ENCODE measurements at places on chromosomes 4 and X. TPM values are rescaled to one million over a fixed set of nuclear protein-coding genes. Genes with fewer than 3 reads are reported as not detected.
A peak's percentile ranks its signal among the peaks of the same experiment; 100 is the strongest.

GRCh38 chrX:2263203-2263602 is 237.6 kb downstream of the DHRSX start:
- H3K27ac ChIP-seq: no peak overlapping the region
- no peaks in the 10 kb centered on the region for H3K27me3 ChIP-seq
- H3K36me3 ChIP-seq: peaks cover 23% of the 10 kb centered on the region
- no peak for DNase-seq
- H3K4me1 ChIP-seq: no peaks in the 10 kb centered on the region
- H3K4me3 ChIP-seq: no peak overlapping the region

GRCh38 chrX:45506149-45506730 is 305.6 kb upstream of the DIPK2B start:
- DNase-seq: no peak
- no peak overlapping the region for H3K4me3 ChIP-seq
- no peaks in the 10 kb centered on the region for H3K36me3 ChIP-seq
- H3K4me1 ChIP-seq: no peaks in the 10 kb centered on the region
- H3K27me3 ChIP-seq: no peaks in the 10 kb centered on the region
- H3K27ac ChIP-seq: no peak overlapping the region

SSX2B gene
- total RNA-seq: not detected

GRCh38 chr4:71188156-71188640 is 150.6 kb upstream of the SLC4A4 start:
- peak overlapping the region; percentile 80 for H3K4me3 ChIP-seq
- peaks cover 31% of the 10 kb centered on the region for H3K4me1 ChIP-seq
- H3K27me3 ChIP-seq: peaks cover 44% of the 10 kb centered on the region
- H3K36me3 ChIP-seq: no peaks in the 10 kb centered on the region

SSX2 gene
- total RNA-seq: not detected

DNA sequence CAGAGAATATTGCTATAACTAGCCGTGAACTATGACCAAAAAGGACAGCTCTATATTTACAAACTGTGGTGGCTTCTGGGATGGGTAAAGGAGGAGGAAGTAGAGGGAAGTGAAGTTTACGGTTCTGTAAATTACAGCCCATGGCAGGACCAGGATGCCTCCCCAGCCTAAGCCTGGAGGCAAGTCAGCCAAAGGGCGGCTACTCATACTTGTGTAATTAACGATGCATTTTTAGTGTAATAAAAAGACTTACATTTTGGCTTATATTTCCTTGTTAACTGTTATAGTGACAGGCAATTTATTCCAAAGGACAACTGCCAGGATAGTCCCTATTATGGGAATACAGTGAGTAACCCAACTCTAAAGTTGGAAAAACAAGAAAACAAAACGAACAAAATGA is 139.9 kb upstream of the OTUD4 start:
- H3K4me1 ChIP-seq: no peaks in the 10 kb centered on the region
- H3K27ac ChIP-seq: no peak overlapping the region
- no peaks in the 10 kb centered on the region for H3K36me3 ChIP-seq
- DNase-seq: no peak

GRCh38 chr4:80078346-80079092 is 5.5 kb upstream of the ANTXR2 start:
- peaks cover 5% of the 10 kb centered on the region for H3K27me3 ChIP-seq
- peaks cover 56% of the 10 kb centered on the region for H3K4me1 ChIP-seq
- no peak overlapping the region for H3K4me3 ChIP-seq
- no peak for DNase-seq
- no peak overlapping the region for H3K27ac ChIP-seq

DNA sequence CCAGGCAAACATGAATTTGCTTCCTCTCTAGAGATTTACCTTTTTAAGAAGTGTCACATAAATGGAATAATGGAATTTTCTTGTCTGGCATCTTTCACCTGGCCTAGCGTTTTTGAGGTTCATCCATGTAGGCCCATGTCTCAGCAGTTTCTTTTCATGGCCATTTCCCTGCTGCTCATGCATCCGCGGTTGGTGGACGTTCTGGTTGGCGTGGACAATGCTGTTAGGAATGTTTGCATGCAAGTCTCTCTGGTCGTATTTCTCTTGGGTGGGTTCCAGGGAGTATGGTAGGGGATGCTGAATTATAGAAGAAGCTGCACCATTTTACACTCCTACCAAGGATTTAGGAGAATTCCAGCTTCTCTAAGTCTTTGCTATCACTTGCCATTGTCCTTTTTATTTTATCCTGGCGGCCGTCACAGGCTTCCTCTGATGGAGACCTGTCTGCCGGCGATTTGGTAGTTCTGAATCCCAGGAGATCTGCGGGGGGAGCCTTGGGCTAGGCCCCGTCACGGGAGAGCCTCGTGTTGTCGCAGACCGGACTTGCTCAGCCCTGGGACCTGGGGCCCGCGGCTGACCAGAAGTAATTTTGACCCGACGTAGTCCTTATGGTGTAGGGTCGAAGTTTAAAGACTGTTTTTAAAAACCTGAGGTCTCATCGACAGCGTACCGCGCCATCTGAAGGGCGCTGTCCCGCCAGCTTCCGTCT is 56.9 kb upstream of the TADA2B start:
- peaks cover 66% of the 10 kb centered on the region for H3K4me1 ChIP-seq
- H3K4me3 ChIP-seq: peak overlapping the region; percentile 92
- H3K27ac ChIP-seq: peak overlapping the region; percentile 90
- no peak for DNase-seq
- H3K27me3 ChIP-seq: no peaks in the 10 kb centered on the region

DNA sequence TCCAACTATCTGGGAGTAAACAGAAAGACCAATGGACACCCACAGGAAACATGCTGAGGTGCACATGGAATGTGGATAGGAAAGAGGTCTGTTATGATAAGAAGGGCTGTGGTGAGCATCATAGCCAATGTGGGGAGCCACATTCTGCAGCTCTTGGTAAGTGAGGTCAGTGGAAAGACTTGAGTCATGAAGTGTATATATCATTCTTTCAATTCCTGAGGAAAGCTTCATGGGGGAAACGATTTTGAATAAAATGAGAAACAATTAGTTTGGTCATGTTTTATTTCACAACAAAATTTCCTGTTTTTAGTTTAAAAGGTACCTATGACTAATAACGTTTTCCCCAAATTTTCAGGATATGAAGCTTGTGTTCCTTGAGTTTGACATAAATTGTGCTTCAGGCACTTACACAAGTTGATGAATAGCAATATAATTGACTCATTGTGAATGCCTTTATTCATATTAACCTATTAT is 41.4 kb upstream of the RASSF6 start:
- no peak overlapping the region for H3K27ac ChIP-seq
- no peaks in the 10 kb centered on the region for H3K36me3 ChIP-seq
- no peak overlapping the region for H3K4me3 ChIP-seq
- no peaks in the 10 kb centered on the region for H3K27me3 ChIP-seq
- peaks cover 1% of the 10 kb centered on the region for H3K4me1 ChIP-seq

PI4K2B gene
- 42.2 TPM for total RNA-seq

GRCh38 chr4:106869551-106869950 is 166.6 kb downstream of the DKK2 start:
- H3K27ac ChIP-seq: no peak overlapping the region
- no peaks in the 10 kb centered on the region for H3K36me3 ChIP-seq
- H3K27me3 ChIP-seq: no peaks in the 10 kb centered on the region
- no peak overlapping the region for H3K4me3 ChIP-seq

GRCh38 chr4:2689825-2690700 is 66.1 kb downstream of the TNIP2 start:
- H3K27ac ChIP-seq: peak overlapping the region; percentile 6
- peaks cover 20% of the 10 kb centered on the region for H3K4me1 ChIP-seq
- no peak overlapping the region for H3K4me3 ChIP-seq
- H3K36me3 ChIP-seq: peaks cover 40% of the 10 kb centered on the region

GRCh38 chr4:47104986-47105385 is 73.6 kb downstream of the GABRB1 start:
- no peaks in the 10 kb centered on the region for H3K4me1 ChIP-seq
- peaks cover 28% of the 10 kb centered on the region for H3K27me3 ChIP-seq
- no peaks in the 10 kb centered on the region for H3K36me3 ChIP-seq
- no peak for DNase-seq
- H3K27ac ChIP-seq: no peak overlapping the region

DNA sequence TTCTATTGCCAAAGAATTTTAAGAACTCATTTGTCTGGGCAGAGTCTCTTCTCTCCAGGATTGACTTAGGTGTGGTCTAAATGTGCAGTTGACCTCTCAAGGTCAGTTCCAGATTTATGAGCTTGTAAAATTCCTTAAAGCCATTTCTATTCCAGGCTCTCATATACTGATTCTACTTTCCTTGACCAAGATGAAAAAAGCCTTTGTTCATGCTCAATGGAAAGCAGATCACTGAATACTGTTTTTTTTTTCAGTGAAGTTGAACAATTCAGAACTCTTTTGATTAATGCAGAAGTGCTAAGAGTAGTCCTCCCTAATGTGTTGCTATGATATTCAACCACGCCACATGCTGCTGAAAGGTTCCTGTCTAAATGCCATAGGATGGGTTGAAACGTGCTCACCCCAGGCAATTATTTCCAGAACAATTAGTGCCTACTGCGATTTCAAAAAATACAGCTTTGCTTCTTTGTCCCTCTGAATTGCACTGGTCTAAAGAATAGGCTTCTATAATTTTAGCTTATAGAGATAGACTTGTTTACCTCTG is 312.4 kb upstream of the PABPC5 start:
- H3K4me3 ChIP-seq: no peak overlapping the region
- H3K4me1 ChIP-seq: no peaks in the 10 kb centered on the region
- no peak overlapping the region for H3K27ac ChIP-seq
- DNase-seq: no peak

GRCh38 chrX:132559101-132559500 is 70.3 kb upstream of the MBNL3 start:
- no peak overlapping the region for H3K27ac ChIP-seq
- no peaks in the 10 kb centered on the region for H3K36me3 ChIP-seq
- H3K4me1 ChIP-seq: no peaks in the 10 kb centered on the region
- DNase-seq: no peak

- H3K27me3 ChIP-seq: no peaks in the 10 kb centered on the region
- H3K36me3 ChIP-seq: no peaks in the 10 kb centered on the region
- no peak overlapping the region for H3K27ac ChIP-seq
Observed at GRCh38 chr4:8188085-8188484, 11.0 kb upstream of the SH3TC1 start.

DNA sequence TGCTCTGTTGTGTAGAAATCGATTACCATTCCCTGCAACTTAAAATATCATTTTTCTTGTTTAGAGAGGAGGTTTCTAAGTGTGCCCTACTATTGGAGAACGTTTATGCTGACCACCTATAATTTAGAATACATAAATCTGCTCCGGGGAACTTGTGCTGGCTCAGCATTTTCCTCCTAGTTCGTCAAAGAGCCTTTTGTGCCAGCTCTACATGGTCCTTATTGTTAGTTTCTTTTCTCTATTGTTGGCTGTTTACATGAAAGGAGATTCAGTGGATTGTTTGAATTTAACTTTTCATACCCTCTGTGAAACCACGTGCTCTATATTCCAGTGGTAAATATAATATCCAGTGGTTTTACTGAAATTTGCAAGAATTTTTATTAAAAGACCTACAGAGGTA is 53.4 kb upstream of the ATP8A1 start:
- H3K4me3 ChIP-seq: no peak overlapping the region
- no peak overlapping the region for H3K27ac ChIP-seq
- H3K4me1 ChIP-seq: no peaks in the 10 kb centered on the region
- no peaks in the 10 kb centered on the region for H3K27me3 ChIP-seq
- H3K36me3 ChIP-seq: no peaks in the 10 kb centered on the region

- no peaks in the 10 kb centered on the region for H3K4me1 ChIP-seq
- H3K27me3 ChIP-seq: no peaks in the 10 kb centered on the region
- no peak overlapping the region for H3K27ac ChIP-seq
- H3K4me3 ChIP-seq: no peak overlapping the region
- peaks cover 14% of the 10 kb centered on the region for H3K36me3 ChIP-seq
Observed at GRCh38 chr4:3177905-3178304, 71.1 kb upstream of the MSANTD1 start.

DNA sequence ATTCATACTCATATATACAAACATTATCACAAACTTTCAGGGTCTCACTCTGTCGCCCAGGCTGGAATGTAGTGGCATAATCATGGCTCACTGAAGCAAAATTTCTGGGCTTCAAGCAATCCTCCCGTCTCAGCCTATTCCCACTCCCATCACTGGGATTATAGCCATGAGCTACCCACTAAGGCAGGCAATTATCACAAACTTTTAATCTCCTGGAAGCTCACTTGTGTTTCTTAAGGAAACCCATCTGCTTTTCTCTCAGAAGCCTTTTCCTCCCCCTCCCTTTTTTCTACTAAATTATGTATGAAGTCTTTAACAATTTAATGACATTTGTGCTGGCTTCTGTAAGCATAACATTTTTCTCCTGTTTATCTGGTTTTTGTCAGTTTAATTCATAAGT is 170.5 kb downstream of the AREG start:
- H3K36me3 ChIP-seq: no peaks in the 10 kb centered on the region
- no peaks in the 10 kb centered on the region for H3K4me1 ChIP-seq
- DNase-seq: no peak

GRCh38 chrX:119745283-119745848 is 13.0 kb upstream of the SOWAHD start:
- H3K27me3 ChIP-seq: no peaks in the 10 kb centered on the region
- H3K36me3 ChIP-seq: no peaks in the 10 kb centered on the region
- peaks cover 4% of the 10 kb centered on the region for H3K4me1 ChIP-seq
- H3K4me3 ChIP-seq: no peak overlapping the region
- H3K27ac ChIP-seq: no peak overlapping the region

PAGE5 gene
- not detected for total RNA-seq

DNA sequence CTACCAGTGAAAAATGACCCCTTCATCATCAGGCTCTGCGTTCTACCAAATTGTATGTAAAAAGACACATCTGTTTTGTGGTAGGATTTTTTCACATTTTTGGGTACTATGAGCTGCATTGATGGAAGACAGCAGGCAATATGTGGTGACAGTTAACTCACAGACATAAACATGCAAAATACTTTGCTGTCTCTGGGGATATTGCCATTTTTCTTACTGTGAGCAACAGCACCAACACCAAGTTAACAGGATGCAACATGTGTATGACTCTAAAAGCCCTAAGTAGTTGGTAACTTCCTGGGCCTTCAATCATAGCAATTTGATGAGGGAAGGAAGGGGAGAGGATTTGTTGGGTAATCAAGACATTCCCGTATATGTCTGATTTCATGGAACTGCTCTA is 56.4 kb upstream of the DRP2 start:
- no peak overlapping the region for H3K27ac ChIP-seq
- peaks cover 34% of the 10 kb centered on the region for H3K36me3 ChIP-seq
- no peak overlapping the region for H3K4me3 ChIP-seq
- no peaks in the 10 kb centered on the region for H3K4me1 ChIP-seq
- H3K27me3 ChIP-seq: no peaks in the 10 kb centered on the region
- no peak for DNase-seq

DNA sequence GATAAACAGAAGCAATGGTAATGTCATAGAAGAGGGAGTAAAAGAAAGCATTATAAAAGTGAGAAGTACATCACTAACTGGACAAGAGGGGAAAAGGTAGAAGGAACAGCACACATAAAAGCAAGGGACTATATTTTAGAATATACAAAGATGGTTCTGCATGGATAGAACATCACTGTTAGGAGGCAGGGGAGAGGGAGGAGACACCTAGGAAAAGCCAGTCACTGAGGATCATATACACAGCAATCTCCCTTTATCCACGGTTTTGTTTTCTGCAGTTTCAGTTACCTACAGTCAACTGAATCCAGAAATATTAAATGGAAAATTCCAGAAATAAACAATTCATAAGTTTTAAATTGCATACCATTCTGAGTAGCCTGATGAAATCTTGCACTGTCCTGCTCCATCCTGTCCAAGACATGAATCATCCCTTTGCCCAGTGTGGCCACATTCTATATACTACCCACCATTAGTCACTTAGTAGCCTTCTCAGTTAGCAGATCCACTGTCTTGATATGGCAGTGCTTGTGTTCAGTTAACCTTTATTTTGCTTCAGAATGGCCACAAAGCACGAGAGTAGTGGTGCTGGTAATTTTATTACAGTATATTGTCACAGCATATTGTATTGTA is 74.2 kb downstream of the PPA2 start:
- H3K36me3 ChIP-seq: peaks cover 27% of the 10 kb centered on the region
- no peak overlapping the region for H3K4me3 ChIP-seq
- no peak overlapping the region for H3K27ac ChIP-seq
- H3K4me1 ChIP-seq: peaks cover 1% of the 10 kb centered on the region

Data from activated CD8-positive, alpha-beta memory T cell treated with anti-CD3 and anti-CD28 coated beads, Interleukin-2, amount 10 ng/mL, durations not matched to agents 7 days and 5 days (primary cell).